NK-92 treated with Interleukin-12 subunit alpha and Interleukin-12 subunit beta, amount 100 ng/mL, for 24 hours (cell line): ENCODE measurements at places on chromosomes 13 and 19.

GRCh38 chr13:31008400-31009115 is 76.1 kb downstream of the TEX26 start:
- no peak for DNase-seq

DNA sequence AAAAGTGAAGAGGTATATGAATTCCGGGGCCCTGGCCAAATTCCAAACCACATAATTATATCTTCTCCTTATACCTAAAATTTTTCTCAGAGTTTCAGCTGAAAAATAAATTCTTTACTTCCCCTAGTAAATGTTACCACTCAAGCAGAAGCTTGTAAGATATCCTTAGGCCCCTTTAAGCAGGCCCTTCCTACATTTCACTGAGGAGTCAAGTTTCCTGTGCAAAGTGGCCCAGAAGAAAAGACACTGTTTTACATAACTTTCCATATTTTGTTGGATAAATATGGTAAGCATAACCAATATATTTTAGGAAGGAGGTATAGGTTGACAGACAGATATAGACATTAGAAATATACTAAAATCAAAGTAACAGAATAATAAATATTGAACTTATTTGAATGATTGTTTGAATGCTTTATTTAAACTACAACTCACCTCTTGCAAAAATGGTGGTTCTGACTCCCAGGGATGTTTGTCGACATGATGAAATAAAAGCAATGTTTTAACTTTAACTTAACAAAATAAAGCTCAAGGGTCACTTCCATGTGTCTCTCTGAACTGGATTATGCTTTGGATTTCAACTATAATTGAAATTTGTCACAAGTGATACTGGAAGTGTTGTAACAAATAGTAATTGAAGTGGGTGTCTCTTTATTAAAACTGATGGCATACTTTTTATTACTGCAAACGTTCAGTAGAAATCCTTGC is 141.2 kb downstream of the SPRY2 start:
- no peak for DNase-seq

DNA sequence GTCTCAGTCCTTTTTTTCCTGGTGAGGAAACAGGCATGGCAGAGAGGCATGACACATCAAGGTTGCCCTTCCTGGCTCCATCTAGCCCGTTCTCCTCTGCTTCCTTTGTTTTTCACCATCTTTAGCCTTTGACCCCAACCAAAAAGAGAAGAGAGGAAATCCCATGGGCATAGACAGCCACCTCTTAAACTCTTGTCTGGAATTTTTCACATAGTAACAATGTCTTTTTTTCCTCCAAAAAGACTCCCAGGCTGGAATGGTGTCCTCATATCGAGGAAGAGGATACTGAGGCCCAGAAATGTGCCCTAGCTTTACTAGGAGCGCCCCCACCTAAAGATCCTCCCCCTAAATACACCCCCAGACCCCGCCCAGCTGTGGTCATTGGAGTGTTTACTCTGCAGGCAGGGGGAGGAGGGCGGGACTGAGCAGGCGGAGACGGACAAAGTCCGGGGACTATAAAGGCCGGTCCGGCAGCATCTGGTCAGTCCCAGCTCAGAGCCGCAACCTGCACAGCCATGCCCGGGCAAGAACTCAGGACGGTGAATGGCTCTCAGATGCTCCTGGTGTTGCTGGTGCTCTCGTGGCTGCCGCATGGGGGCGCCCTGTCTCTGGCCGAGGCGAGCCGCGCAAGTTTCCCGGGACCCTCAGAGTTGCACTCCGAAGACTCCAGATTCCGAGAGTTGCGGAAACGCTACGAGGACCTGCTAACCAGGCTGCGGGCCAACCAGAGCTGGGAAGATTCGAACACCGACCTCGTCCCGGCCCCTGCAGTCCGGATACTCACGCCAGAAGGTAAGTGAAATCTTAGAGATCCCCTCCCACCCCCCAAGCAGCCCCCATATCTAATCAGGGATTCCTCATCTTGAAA is at the start of gene GDF15:
TSS of gene GDF15 (plus strand) at position 484 of the 868 bp plus-strand sequence. CDS start at position 516, 32 bp downstream.
- DNase-seq, result no peak

DNA sequence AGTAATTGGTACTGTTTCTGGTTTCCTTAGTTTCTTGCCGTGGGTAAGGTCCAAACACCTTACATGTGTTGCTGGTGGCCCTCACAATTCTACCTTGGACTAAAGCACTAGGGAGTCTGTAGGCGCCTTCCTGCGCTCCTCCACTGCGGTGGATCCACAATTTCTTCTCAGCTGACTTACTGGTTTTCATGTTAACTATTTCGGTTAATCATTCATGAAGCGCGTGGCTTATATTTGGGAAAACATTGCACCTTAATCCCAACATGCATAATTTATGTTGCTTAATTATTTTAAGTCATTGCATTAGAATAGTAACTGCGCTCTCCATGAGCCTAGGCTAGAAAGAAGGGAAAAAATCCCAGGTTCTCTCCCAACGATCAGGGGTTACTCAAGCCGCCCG is 37.7 kb downstream of the ARHGEF7 start:
- no peak for DNase-seq

DNA sequence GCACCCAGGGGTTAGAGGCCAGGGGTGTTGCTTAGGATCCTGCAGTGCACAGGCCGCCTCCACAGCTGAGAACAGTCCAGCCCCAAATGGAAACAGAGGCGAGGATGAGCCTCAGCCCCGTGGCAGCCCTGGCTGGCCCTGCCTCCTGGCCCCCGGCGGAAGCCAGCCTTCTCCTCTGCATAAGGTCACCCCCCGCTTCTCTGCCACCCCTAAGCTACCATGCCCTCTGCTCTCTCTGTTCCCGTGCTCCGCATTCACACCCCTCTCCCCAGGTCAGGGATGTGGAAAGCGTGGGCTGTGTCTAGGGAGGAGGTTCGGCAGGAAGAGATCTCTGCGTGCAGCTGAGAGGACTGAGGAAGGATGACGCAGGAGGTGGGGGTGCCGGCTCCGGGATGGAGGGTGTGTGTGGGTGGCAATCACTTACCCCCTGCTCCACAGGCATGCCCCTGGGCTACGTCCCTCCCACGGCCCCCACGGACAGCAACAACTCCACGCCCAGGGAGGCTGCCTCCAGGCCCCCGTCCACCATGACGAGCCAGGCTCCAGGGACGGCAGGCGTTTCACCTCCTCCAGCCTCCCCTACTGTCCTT is 6.0 kb downstream of the SSC5D start:
- DNase-seq, result no peak

DNA sequence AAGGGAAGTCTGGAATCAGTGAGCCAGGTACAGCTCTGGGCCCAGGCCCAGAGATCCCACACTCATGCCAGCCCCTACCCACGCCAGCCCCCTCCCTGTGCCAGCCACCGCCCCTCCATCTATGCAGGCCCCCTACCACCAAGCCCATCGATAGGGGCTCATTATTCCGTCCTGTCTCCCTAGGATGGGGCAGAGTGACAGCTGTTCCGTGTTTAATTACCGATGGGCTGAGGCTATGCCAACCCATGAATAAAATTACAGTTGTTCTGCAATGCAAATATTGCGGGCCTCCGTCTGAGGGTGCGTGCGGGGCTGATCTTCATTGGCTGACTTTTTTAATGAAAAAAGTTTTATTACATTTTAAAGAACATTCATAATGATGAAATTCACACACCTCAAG is 35.6 kb upstream of the PEPD start:
- DNase-seq, result no peak

GRCh38 chr13:20006206-20006605 is 47.7 kb downstream of the ZMYM2 start:
- DNase-seq, result no peak

- DNase-seq, result peak; percentile 39
These were observed 127.0 kb downstream of the IER2 start for GRCh38 chr19:13277104-13277809.
